Cerebellum (tissue), 4 donors: ENCODE measurements at places on chromosomes 11 and 22. TPM values are rescaled to one million over a fixed set of nuclear protein-coding genes. Genes with fewer than 3 reads are reported as not detected.

GRCh38 chr22:24060375-24060788 is 49.3 kb downstream of the CABIN1 start:
- DNase-seq = no peak

GRCh38 chr11:105829084-105829483 is 193.0 kb downstream of the MSANTD4 start:
- no peak for DNase-seq

DNA sequence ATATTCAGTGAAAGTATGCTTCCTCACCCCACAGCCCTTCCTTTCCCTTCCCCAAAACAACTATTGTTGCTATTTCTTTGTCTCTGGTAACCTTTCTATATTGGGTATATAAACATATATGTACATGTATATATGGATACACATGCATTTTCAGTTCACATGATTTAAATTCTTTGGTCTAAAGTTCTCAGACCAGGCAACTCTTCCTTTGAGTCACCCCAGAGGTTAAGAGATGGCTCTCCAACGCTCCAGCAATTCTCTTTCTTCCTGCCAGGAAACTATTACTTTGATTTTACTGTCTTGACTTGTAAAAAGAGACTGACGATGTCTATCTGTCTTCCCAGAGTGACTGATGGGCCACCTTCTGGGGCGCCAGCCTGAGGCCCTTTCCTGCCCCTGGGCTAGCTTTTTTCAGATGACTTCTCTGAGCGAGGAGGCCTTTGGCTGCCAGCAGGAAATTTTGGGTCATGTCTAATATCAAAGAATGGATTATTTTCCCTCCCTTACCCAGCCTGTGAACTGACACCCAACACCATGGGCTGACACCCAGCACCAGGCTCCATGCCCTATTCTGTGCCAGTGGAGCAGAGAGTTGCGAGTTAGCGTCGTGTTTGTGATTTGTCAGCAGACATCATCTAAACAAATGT is 14.4 kb upstream of the ST3GAL4 start:
- DNase-seq = no peak

GRCh38 chr11:48093795-48094642 is 113.7 kb downstream of the PTPRJ start:
- no peak for DNase-seq

- no peak for DNase-seq
Observed at GRCh38 chr11:128691802-128692752, 1.8 kb upstream of the FLI1 start.

GRCh38 chr11:109012991-109013390 is 348.1 kb downstream of the DDX10 start:
- DNase-seq = peak; percentile 13

- no peak for DNase-seq
Observed at GRCh38 chr11:130689222-130689908, 226.9 kb downstream of the SNX19 start.

GRCh38 chr11:34075178-34075820 is 23.8 kb downstream of the CAPRIN1 start:
- no peak for DNase-seq

DNA sequence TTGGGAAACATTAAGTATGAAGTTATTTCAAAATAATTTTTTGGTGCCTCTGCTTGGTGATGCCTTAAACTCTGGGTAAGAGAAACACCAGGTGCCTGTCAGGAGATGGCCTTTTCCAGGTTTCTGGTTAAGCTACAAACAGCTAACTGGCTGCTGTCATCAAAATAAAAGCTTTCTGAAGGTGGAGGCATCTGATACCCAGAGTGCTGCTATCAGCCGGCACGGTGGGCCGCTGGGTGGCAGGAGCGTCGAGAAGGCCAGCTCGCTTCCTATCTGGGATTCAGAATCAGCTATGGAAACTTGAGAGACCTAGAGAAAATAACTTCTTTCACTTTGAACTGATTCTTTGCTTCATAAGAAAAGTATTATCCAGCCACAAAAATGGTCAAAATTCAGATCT is 80.8 kb upstream of the PITPNB start:
- no peak for DNase-seq

- DNase-seq = no peak
Observed at GRCh38 chr22:46009730-46010129, 32.8 kb upstream of the WNT7B start.

- DNase-seq = no peak
Observed at GRCh38 chr11:69137151-69137844, 18.4 kb upstream of the SMIM38 start.

DNA sequence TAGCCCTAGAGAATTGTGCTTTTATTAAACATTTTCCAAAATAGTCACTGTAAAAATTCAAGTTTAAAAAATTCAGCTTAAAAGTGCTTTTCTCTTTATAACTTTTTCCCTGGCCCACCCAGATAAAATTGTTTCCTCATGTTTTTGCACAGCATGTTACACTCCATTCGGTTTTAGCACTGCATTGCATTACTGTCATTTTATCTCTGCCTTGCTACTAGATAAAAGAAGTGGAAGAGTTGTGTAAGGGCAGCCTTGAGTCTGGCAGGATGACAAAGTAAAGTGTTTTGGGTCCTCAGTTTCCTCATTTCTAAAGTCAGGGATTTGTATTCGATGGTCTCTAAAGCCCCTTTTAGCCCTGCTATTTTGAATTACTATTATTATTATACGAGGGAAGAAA is 99.8 kb downstream of the ATM start:
- DNase-seq = no peak

DNA sequence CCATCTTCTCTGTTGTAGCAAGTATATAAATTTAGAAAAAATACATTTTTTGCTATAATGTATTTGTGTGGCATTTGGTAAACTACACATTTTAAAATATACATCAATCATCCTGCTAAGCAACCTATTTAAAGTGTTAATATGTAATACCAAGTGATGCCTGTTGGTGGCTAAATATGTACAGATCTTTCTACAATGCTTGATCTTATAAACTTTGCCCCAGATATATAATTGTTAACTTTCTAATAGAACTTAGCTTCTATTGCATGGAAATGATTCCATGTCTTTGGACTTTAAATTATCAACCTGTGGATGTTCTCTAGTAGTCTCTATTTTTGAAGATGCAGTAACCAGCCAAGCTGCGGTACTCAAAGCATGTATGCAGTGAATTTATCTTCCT is 1260.4 kb upstream of the RAG2 start:
- no peak for DNase-seq

Gene EFCAB6
- 6.2 TPM for total RNA-seq

Gene USH1C
- total RNA-seq = 0.27 TPM

Gene OR51B2
- total RNA-seq = 1.2 TPM

Gene GGTLC3
- total RNA-seq = not detected

Gene ELMOD1
- 47.8 TPM for total RNA-seq

Gene OR51B4
- 0.36 TPM for total RNA-seq

Gene LMNTD2
- total RNA-seq = not detected
